ENCODE measurements at places on chromosomes 16 and 17.
A peak's percentile ranks its signal among the peaks of the same experiment; 100 is the strongest.

DNA sequence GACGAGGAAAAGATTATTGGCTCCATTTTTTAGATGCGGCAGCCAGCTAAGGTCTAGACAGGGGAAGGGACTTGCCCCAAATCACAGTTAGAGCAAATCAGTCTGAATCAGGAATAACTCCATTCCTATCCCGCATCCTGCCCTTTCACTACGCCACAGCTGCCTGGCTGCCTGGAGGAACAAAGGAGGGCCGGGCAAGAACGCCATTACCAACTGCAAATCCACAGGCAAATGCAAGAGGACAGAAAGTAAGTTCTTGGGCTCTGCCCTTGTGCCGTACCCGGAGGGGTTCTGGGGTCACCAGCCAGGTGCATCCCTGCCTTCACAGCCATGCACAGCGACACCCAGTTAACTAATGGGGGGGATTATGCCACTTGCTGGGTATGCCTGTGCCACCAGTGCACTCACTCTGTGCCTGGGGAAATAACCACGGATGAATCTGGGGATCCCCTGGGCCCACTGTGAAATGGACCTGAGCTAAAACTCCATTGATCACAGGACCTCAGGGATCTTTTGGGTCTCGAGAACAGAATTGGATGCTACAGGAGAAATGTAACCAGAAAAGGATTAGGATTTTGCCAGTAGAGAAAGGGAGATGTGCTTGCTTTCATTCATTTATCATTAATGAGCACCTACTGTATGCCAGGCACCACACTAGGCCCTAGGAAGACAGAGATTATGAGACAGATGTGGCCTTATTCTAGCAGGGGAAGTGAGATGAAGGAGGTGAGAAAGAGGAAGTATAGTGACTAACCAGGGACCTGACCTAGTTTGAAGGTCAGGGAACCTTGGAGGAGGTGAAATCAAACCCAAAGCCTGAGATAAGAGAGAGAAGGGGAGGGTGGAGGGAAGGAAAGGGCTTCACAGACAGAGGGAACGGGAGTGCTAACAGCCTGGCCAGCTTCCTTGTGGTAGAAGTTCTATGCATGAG, 17.7 kb downstream of the BCL7C start:
- peak; percentile 42 for DNase-seq

DNA sequence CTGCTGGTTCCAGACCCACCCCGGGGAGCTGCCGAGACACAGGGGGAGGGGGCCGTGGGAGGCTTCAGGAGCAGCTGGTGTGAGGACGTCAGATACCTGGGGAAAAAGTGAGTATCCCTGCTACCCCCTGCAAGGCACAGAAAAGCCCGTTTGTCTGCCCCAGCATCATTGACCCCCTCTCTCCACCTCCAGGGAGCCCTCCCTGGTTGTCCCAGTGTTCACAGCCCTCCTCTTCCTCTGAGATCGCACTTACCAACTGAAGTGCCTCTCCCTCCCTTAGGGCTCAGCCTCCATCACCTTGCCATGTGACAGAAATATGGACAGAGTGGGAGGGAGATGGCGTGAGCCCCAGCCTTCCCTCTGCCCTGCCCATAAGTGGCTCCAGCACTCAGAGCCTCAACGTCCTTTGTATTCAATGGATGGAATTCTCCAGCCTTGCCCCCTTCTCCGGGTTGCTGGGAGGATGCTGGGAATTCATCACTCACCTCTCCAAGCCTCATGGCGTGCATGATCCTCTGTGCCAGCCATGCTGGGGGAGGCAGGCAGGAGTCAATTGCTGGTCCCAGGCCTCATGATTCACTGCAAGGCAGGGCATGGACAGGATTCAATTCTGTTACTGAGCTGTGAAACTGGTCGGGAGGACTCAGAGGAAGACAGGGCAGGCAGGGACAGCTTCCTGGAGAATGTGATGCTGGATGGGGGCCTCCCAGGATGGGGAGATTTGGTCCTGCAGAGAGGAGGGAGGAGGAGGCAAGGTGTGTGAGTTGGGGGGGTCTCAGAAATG, 14.6 kb downstream of the SPNS3 start:
- DNase-seq = no peak

GRCh38 chr16:59612094-59612493, 878.0 kb upstream of the GOT2 start:
- DNase-seq = no peak

GRCh38 chr17:73166731-73167581, 2.1 kb downstream of the SSTR2 start:
- DNase-seq = no peak

- no peak for DNase-seq
Measured at GRCh38 chr17:69466905-69467667, 52.6 kb downstream of the MAP2K6 start.

DNA sequence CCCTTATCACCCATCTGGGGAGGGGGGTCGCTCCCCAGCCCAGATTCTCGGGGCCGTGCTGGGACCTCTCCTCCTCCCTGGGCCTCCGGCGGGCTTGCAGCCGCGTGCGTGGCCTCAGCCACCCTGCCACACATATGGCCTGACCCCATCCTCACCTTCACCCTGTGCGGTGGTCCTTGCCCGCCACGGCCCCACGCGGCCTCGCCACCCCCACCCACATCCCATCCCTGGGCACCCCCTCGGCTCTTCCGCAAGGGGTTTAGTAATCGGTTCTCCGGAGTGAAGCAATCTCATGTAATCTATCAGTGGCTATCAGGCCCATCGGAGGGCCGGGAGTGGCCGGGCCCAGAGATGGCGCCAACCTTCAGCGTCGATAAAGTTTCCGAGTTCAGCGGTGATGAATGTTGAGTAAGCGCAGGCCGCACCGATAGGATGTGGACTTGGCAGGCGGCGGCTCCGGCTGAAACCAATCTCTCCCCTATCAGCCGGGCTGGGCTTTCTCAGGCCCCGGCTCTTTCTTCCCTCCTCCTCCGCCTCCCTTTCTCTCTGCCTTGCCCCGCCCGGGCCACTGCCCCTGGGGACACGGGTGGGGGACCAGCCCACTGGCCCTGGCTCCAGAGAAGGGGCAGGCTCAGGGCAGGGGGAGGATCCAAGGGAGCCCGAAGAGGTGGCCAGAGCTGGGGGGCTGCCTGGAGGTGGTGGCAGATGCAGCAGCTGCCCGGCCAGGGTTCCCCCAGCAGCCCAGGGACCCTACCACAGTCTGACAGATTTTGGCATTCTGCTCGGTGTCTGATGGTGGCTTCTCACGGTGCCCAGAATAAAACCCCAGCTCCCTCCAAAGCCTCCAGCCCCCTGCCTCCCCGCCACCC, 20.8 kb downstream of the ZFPM1 start:
- DNase-seq = no peak

Data from activated T-cell treated with anti-CD3 and anti-CD28 coated beads, Interleukin-2, amount 50 U/mL, for 1 hour (primary cell).